ENCODE measurements at places on chromosomes 5 and 9. TPM values are rescaled to one million over a fixed set of nuclear protein-coding genes. Genes with fewer than 3 reads are reported as not detected.
A peak's percentile ranks its signal among the peaks of the same experiment; 100 is the strongest.

Gene TAF11L8
- not detected for polyA plus RNA-seq

Gene MUSK
- 0.05 TPM for polyA plus RNA-seq

Gene OR1Q1
- not detected for polyA plus RNA-seq

Gene FOXB2
- not detected for polyA plus RNA-seq

Gene BAAT
- polyA plus RNA-seq, result 0.56 TPM

Gene TAF11L2
- polyA plus RNA-seq, result not detected

Gene NRARP
- polyA plus RNA-seq, result 6.8 TPM

Gene FAM13B
- polyA plus RNA-seq, result 48.5 TPM

GRCh38 chr5:138874771-138875551 is at the start of gene LRRTM2:
Gene LRRTM2 (minus strand): TSS chr5:138875335. CDS start chr5:138874911, 424 bp downstream.
- peak; percentile 60 for DNase-seq

DNA sequence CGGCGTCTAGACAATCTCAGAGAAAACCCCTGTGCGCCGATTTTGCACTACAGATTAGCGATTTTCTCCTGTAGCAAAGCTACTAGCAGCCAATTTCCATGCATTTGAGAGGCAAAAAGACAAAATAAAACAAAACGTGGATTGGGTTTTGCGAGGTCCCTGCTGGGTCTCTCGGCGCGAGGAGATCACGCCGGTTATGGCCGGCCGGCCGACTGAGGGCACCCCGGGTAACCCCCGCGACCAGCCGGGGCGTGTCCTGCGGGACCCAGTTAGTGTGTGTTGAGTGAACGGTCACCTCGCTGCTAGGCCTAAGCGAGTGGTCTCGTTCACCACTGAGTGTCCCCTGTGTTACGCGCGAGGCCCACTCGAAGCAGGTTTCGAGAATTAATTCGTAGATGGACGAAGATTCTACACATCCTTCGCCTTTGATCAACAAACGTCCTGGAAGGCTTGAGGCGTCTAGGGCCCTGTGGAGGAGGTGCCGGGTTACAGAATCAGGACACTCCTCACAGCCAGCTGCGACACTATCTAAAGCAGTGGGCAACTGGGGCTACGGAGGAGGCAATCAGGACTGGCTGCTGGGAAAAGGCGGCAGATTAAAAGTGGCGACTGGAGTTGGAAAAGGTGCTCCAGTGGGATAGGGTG is 764 bp upstream of the VDAC1 start:
- DNase-seq, result peak; percentile 42

DNA sequence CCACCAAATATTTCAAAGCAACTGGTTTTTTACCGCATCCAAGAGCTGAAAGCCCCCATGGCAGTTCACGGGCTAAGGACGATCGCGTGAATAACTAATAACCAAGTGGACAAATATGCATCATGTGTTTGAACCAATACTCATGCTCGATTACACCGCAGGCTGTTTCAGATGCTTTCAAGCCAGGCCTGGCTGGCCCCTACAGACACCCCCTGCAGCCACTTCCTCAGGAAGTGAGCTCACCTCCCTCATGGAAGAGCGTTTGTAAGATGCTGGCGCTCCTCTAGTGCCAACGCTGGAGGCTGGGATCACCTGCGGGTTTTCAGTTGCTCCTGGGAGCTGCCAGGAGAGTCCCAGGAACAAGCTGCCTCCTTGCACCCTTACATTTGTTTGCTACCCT is 53.9 kb upstream of the PTCH1 start:
- no peak for DNase-seq

- no peak for DNase-seq
Observed at GRCh38 chr5:38591523-38591849, 35.0 kb upstream of the LIFR start.

DNA sequence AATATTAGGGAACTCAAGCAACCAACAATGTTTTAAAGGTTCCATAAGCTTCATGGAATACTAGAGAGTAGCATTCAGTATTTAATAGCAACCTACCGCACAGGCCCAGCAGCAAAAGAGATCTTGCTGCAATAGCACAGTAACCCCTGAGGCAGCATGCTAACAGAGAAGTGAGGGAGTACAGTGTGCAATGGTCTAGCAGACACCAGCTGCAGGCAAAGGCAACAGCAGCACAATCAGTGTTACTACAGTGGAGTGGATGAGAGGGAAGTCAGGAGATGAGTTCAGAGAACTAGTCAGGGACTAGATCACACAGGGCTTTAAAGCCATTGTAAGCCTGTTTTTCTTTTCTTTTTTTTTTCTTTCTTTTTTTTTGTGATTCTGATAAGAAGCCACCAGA is 2.8 kb downstream of the TICAM2 start:
- DNase-seq, result no peak

- DNase-seq, result no peak
Observed at GRCh38 chr9:92989561-92989960, 42.2 kb downstream of the FGD3 start.

- no peak for DNase-seq
Observed at GRCh38 chr5:140225396-140225795, 50.4 kb downstream of the CYSTM1 start.

DNA sequence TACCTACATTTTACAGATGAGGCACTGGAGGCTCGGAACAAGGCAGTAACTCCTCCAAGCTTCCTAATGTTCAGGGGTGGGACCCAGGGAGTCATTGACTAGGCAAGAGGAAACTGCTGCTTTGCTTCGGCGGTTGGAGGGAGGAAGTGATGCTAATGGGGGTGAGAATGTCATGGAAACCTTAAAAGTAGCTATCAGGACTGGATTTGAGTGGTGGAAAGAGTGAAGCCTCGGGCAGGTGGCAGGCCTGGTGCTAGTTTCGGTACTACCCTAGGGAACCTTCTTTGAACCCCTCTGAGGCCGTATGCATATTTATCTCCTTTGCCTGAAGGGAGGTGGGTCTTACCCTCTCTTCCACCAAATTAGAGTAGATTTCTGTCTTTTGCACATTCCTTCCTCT is 1.6 kb downstream of the BSPRY start:
- DNase-seq, result no peak

DNA sequence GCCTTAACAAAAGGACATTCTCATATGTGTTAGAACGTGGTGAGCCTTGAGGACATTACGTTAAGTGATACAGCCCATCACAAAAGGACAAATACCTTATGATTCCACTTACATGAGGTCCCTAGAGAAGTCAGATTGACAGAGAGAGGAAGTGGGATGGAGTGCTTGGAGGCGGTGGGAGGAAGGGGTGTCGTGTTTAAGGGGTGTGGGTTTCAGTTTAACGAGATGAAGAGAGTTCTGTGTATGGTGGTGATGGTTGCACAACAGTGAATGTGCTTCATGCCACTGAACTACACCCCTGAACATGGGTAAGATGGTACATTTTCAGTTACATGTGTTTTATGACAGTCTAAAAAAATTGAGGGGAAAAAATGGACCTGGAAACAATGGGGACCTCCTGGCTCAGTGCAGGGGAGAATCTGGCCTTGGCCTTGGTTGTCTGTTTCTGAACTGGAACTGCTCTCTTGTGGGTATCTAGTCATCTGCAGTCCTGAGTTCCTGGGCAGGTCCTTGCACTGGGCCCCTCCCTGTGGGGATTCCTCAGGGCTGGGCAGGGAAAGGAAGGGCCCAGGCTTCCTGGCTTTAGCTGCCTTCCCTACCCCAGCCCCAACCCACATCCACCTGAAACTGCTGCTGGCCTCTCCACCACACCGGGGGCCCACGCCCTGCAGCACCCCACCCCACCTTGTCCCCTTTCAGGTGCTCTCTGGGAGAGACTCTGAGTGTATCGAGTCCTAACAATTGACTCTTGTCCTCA is 17.8 kb downstream of the LRRC8A start:
- no peak for DNase-seq

GRCh38 chr9:72151104-72151503 is 1.9 kb downstream of the GDA start:
- no peak for DNase-seq

GRCh38 chr9:36924071-36924470 is 110.0 kb downstream of the PAX5 start:
- DNase-seq, result no peak

- peak; percentile 80 for DNase-seq
Observed at GRCh38 chr5:112419986-112420864, 1.1 kb upstream of the EPB41L4A start.

- no peak for DNase-seq
Observed at GRCh38 chr9:33044677-33045282, 19.7 kb downstream of the DNAJA1 start.

DNA sequence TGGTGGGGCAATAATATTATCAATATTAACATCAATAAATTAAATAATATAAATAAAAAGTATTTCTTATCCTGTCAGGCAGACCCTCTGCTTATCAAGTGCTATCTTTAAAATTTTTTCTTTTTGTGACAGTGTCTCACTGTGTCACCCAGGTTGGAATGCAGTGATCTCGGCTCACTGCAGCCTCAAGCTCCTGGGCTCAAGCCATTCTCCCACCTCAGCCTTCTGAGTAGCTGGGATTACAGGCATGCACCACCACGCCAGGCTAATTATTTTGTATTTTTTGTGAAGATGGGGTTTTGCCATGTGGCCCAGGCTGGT is 53.2 kb downstream of the NDST1 start:
- DNase-seq, result no peak

- DNase-seq, result no peak
Observed at GRCh38 chr9:124501771-124502320, 5.4 kb downstream of the NR5A1 start.

GRCh38 chr9:89986190-89986589 is 381.4 kb downstream of the GADD45G start:
- DNase-seq, result no peak

DNA sequence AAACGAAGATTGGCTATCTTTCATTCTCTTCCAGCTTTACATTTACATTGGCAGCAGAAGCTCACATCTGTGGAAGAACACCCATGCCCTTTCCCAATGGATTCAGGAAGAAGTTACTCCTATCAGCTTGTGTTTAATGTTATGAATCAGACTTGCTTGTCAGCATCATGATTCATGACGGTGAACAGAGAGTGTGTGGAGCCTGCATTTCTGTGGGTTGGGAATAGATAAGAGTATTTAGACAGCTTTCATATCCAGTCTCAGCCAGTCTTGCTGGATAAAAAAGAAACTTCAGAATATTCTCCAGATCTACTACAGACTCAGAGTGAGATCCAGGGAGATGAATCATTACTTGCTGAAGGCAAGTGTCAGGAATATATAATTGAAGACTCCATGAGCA is 812.9 kb upstream of the ZNF608 start:
- no peak for DNase-seq

DNA sequence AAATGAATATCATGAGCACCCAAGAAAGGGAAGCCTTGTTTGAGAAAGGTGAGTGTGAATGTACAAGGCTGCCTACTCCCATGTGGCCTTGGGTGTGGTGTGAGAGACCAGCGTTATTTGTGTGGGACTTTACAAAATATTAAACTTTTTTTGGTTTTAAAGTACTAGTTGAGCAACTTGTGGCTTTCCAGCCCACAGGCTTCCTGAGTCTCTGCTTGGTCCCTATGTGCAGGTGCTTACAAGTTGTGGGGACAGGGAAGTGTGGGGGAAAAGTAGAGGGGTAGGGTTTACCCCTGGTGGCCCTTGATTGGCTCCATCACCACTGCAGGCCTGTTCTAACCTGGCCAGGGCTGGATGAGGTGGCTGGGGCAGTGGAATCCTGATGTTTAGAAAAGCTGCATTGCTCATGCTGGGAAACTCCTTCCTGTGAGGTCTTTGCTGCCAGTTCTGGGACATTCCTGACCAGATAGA is 19.7 kb downstream of the PTTG1 start:
- DNase-seq, result no peak

DNA sequence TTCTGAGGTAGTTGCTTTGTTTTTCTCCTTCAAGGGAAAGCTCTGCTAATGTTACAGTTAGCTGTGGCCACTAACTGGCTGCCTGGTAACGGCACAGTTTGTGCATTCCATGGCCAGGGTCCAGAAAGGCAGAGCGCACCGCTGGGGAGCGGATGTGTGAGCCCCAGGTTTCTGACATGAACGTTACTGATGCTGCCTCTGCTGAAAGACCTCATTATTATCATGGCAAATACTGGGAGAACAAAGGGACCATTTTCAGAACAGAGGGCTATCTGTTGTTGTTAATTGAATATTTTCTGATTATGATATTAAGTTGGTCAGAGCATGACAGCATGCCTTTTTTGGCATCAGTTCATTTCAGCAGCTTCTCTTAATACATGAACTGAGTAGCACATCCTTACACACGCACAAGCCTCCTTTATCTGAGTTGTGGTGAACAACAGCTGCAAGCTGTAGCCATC is 134.1 kb downstream of the NUDT12 start:
- DNase-seq, result peak; percentile 28

DNA sequence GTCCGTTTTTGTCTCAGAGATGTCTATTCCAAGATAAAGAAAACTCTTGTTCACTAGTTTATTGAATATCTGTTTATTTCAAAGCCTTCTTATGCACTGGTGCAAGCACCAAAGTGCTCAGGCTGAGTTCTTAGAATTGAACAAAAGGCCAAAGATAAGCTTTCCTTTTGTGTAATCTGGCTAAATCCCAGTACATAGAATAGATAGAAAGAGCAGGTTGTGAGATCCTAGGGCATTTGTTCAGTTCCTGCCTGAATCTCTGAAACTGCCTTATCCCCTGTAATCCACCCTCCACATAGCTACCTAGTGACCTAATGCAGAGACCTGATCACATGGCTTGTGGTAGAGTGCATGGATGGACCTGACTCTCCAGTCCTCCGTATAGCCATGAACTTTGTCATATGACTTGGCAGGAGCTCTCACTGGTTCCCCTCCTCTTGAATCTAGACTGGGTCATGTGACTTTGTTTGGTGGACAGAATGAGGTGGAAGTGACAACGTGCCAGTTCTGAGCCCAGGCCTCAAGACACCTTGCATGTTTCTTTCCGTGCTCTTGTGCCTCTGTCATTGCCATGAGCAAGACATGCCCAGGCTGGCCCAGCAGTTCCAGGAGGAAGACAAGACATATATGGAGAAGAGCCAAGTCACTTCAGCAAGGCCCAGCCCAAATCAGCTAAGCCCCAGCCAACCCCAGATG is 139.3 kb upstream of the SHB start:
- DNase-seq, result no peak

GRCh38 chr9:101618698-101619097 is 23.9 kb upstream of the PPP3R2 start:
- no peak for DNase-seq

DNA sequence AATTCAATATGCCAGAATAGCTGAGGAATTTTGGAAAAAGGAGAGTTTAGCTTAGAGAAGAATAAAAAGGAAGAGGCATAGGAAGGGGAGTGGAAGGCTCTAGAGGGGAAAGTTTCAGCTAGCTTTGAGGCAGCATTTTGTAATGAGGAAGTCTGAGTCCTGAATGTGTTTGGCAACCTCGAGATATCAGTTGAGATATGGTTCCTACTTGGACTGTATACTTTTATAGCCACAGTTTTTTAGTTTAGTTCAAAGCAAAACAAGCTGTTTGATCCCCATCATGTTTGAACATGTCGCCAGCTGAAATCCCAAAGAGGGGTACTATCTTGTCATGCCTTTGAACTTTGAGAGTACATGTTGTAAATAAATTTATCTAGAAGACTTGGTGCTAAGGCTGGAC is 559.0 kb upstream of the FTMT start:
- no peak for DNase-seq

- no peak for DNase-seq
Observed at GRCh38 chr5:81313278-81313677, 11.9 kb downstream of the ZCCHC9 start.

All from right renal pelvis (tissue), 4 donors.